Activated CD4-positive, alpha-beta T cell treated with anti-CD3 and anti-CD28 coated beads, Interleukin-2, amount 10 ng/mL, durations not matched to agents 24 days and 14 days (primary cell): ENCODE measurements at places on chromosomes 2 and 18.

DNA sequence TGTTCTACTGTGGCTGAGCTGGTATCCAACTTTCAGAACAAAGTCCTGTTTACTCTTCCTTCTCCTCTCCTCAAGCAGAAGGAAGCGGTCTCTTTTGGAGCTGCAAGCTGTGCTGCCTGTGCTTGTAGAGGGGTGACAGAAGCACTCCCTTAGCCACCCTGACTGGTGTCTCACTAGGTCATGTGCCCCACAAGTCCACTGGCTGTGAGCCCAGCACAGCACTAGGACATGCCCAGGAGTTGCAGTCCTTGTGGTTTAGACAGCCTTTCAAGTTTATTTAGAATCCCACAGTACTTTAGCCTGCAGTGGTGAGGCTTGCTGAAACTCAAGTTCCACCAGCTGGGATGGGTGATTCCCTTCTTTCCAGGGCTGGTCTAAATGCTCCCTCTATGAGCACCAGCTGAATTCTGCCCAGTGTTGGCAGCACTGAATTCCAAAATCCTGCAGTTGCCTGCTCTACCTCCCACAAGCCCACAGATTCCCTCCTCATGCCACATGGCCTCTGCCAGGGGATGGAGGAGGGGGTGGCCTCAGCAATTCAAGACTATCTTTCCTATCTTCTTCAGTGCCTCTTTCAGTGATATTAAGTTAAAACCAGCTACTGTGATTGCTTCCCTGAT, 61.2 kb downstream of the CCDC85A start:
- no peak for DNase-seq

- no peak for DNase-seq
These were observed 13.3 kb downstream of the GALNT14 start for GRCh38 chr2:31124904-31125303.

- DNase-seq, result no peak
These were observed 249.9 kb upstream of the RBBP8 start for GRCh38 chr18:22683196-22683676.

DNA sequence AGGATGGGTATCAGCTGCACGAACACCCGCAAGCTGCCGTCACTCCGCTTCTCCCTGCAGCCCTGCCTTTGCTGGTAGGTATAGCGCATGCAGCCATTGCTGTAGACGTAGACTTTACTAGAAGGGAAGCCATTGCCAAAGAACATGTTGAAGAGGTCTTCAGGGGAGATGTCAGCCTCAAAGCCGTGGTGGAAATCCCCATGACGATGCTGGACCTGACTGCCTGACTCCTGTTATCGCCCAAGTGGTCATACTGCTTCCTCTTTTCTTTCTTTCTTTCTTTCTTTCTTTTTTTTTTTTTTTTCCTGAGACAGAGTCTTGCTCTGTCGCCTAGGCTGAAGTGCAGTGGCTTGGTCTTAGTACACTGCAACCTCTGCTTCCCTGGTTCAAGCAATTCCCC, 68.7 kb upstream of the SPRED2 start:
- no peak for DNase-seq

DNA sequence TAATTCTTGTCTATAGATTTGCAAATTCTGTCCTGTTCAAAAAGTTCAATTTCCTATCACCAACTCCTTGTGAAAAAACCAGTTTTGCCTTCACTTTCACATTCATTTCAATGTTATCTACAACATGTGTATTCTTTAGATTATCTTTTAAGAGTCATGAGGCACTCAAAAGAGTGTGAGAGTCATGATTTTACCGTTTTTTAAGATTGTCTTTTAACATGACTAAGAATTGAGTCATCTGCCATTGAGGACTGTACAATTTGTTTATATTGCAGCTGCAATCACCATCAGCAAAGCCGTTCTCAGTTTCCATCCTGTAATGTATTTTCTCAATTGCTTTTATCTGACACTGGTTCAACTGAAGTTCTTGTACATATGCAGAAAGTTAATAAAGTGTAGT, 275.8 kb downstream of the LNPK start:
- DNase-seq, result no peak

GRCh38 chr18:32549248-32550110, 78.8 kb upstream of the GAREM1 start:
- peak; percentile 77 for DNase-seq

DNA sequence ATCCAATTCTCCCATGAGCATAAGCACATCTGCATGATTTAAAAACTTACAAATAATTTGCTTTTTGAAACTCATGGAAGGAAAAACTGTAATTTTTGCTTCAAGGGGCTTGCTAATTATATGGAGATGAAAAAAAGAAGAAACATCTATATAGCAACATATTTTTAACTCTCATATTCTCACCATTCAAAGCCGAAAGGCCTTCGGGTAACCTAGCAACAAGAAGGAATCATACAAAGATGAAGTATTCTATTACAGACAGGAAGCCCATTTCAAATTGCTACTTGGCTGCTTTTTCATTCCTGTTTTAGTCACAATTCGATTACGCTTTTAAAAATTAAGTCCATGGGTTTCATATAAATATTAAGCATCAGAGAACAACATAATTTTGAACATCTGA, 39.2 kb upstream of the RNU4ATAC start:
- DNase-seq, result no peak

GRCh38 chr2:143193121-143193520, 63.9 kb downstream of the ARHGAP15 start:
- DNase-seq, result no peak

GRCh38 chr2:11398750-11399437, 54.5 kb upstream of the ROCK2 start:
- no peak for DNase-seq

GRCh38 chr2:9554921-9555296, 721 bp downstream of the ADAM17 start:
- peak; percentile 82 for DNase-seq

DNA sequence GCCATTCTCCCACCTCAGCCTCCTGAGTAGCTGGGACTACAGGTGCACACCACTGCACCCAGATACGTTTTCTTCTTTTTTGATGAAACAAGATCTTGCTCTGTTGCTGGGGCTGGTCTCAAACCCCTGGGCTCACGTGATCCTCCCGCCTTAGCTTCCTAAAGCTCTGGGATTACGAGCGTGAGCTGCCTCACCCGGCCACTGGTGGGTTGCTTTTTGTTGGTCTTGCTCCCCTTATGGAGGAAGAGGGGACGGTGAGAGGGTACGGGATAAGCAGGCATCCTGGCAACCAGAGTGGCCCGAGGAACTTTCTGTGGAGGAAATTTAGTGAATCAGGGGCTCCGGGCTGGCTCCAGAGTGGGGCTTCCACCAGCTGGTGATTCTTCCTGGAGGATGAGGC, 222.3 kb downstream of the HDAC4 start:
- DNase-seq, result no peak

GRCh38 chr18:76353500-76353899, 141.5 kb downstream of the ZNF516 start:
- peak; percentile 15 for DNase-seq

DNA sequence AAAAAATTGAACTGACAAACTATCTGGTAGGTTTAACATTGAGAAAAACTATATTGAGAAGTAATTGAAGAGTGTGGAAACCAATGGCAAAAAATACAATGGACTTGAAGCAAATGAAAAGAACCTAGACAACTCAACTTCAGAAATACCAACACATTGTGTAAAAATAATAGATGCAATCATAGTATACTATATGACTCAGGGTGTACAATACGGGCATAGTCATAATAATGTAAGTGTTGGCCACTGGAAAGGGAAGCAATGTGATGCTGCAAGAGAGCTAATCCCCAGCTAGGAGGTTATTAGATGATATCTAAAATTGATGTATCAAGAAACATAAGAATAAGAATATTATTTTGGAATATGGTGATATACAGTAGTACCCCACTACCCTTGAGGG, 45.3 kb downstream of the SMAD7 start:
- no peak for DNase-seq

GRCh38 chr18:75211953-75212750, 1.6 kb downstream of the TSHZ1 start:
- DNase-seq, result peak; percentile 81

GRCh38 chr2:33216508-33217182, 259.8 kb upstream of the RASGRP3 start:
- DNase-seq, result no peak

DNA sequence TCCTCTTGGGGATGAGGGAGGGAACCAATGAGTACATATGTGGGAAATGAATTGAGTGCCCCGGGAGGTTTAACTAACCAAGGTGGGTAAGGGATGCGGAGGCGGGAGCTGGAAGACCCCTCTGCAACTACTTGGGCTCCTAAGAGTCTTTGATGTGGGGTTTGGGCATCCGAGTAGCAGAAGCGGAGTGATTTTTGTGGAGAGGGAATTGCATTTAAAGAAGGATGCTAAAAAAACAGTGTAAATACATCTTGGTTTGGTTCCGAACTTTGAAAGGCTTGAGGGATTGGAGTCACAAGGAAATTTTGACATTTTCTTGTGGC, 215.7 kb downstream of the MCFD2 start:
- no peak for DNase-seq

GRCh38 chr2:113755835-113756354, 547 bp downstream of the SLC35F5 start:
- DNase-seq, result no peak

- DNase-seq, result no peak
These were observed 20.8 kb downstream of the DBI start for GRCh38 chr2:119387381-119388129.

GRCh38 chr2:223165423-223166214, 113.6 kb downstream of the KCNE4 start:
- DNase-seq, result no peak

DNA sequence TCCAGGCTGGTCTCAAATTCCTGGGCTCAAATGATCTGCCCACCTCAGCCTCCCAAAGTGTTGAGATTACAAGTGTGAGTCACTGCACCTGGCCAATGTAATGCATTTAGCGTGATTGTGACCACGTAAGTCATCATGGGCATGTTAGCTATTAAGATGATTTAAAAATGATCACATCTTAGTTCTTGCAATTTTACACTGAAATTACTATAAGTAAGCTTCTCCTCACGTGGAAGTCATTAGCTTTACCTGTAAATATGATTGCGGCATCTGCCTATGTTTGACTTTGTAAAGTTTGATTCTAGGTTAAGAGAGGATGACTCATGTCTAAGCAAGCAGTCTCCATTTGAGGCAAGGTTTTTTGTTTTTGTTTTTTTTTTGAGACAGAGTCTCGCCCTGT, 85.5 kb downstream of the PMAIP1 start:
- DNase-seq, result no peak

GRCh38 chr2:64035072-64035942, 16.1 kb upstream of the VPS54 start:
- DNase-seq, result peak; percentile 71

GRCh38 chr2:20175931-20176330, 49.0 kb downstream of the SDC1 start:
- no peak for DNase-seq

GRCh38 chr18:55243255-55243654, 284.0 kb upstream of the CCDC68 start:
- no peak for DNase-seq

DNA sequence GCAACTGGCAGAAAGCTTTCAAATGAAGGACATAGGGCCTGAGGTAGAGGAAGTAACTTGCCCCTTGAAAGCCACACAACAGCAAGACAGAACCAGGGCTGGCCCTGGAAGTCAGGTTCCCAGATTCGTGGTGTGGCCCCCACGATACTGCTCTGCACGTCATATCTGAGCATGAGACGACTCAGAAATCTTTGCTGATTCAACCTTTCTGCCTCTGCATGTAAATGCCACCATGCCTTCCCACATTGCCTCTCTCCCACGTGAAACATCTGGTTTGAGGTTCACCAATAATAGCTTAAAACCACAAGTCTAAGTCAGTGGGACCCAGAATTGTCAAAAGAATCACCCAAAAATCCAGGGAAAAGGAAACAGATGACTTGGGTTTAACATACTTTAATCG, 214.0 kb upstream of the TRIB2 start:
- DNase-seq, result peak; percentile 76
